Activated CD8-positive, alpha-beta T cell treated with anti-CD3 and anti-CD28 coated beads, Interleukin-2, amount 10 ng/mL, durations not matched to agents 7 days and 5 days (primary cell): ENCODE measurements at places on chromosomes 4 and X. TPM values are rescaled to one million over a fixed set of nuclear protein-coding genes. Genes with fewer than 3 reads are reported as not detected.
A peak's percentile ranks its signal among the peaks of the same experiment; 100 is the strongest.

GRCh38 chr4:73520821-73521220 is 39.3 kb downstream of the AFM start:
- DNase-seq: no peak
- no peak overlapping the region for H3K4me3 ChIP-seq
- H3K4me1 ChIP-seq: no peaks in the 10 kb centered on the region
- H3K27me3 ChIP-seq: no peaks in the 10 kb centered on the region

DNA sequence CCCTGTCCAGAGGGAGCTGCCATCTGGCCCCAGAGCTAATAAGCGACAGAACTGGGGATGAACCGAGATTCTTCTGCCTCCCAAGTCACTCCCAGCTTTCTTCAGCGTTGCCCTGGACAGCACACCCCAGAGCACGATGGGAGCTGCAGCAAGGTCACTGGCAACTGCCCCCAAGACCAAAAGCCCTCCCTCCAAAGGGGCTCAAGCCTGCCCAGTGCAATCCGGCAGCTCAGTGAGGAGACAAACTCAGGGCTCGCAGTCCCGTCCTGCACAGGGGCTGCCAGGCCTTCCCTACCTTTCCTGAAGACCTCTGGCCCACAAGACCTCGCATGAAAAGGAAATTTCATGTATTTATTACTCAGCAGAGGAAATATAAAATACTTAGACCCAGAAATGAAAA is 174.8 kb downstream of the BCOR start:
- H3K36me3 ChIP-seq: no peaks in the 10 kb centered on the region
- no peak for DNase-seq
- H3K4me1 ChIP-seq: no peaks in the 10 kb centered on the region
- H3K4me3 ChIP-seq: no peak overlapping the region
- H3K27me3 ChIP-seq: peaks cover 2% of the 10 kb centered on the region

DNA sequence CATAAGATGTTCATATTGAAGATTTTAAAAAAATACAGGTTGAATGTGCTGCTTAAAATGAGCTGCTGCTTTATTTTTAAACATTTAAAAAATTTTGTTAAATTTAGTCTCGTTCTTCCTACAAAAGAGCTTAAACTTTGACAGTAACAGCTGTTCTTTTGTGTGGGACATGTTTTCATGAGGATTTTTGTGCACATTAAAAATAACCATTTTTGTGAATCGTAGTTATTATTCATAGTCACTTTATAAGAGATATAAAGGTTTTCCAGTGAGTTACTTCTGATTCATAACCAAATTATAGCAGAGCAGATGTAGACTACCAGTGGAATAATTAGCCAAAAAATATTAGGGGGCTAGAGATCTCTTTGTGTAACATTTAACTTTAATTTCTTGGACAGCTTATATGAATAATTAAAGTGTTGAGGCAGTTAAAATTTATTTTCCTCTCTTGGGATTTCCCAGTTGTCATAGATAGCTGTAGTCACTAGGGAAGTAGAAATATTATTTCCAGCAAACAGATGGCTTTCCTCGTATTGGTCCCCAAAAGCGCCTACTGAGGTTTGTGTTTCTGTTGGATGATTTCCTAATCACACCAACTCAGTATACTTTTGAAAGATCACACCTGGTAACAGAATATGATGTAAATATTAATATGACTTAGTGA is 24.2 kb downstream of the RBPJ start:
- no peaks in the 10 kb centered on the region for H3K27me3 ChIP-seq
- H3K4me3 ChIP-seq: no peak overlapping the region
- no peak overlapping the region for H3K27ac ChIP-seq
- H3K36me3 ChIP-seq: peaks cover 2% of the 10 kb centered on the region
- peaks cover 23% of the 10 kb centered on the region for H3K4me1 ChIP-seq

The NUDT10 gene
- total RNA-seq: 0.99 TPM

- no peak overlapping the region for H3K27ac ChIP-seq
- H3K36me3 ChIP-seq: no peaks in the 10 kb centered on the region
- no peak overlapping the region for H3K4me3 ChIP-seq
- H3K27me3 ChIP-seq: peaks cover 3% of the 10 kb centered on the region
- DNase-seq: no peak
Measured at GRCh38 chrX:106780664-106781377, 21.7 kb upstream of the TBC1D8B start.

DNA sequence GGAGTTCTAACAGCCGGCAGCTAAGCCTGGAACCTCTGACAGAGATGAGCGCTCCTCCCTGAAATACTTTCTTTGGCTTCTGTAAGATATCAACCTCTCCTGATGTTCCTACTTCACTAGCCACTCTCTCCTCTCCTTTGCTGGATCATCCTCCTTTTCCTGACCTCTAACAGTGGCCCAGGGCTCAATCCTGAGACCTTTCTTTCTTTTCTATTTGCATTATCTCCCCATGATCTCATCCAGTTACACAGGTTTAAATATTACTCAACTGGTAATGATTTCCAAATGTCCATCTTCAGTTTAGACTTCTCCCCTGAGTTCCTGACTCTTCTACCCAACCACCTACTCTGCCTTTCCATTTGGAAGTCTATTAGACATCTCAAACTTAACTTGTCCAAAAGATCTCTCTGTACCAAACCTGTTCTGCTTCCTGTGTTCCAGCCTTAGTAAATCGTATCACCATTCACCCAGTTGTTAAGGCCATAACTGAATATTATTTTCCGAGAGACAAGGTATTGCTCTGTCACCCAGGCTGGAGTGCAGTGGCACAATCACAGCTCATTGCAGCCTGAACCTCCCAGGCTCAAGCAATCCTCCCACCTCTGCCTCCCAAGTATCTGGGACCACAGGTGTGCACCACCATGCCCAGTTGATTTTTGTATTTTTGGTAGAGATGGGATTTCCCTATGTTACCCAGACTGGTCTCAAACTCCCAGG is 41.1 kb downstream of the RFC1 start:
- peaks cover 51% of the 10 kb centered on the region for H3K36me3 ChIP-seq
- H3K4me3 ChIP-seq: no peak overlapping the region
- no peaks in the 10 kb centered on the region for H3K4me1 ChIP-seq

- peaks cover 30% of the 10 kb centered on the region for H3K4me1 ChIP-seq
- H3K27ac ChIP-seq: no peak overlapping the region
- H3K4me3 ChIP-seq: no peak overlapping the region
- no peak for DNase-seq
- H3K27me3 ChIP-seq: no peaks in the 10 kb centered on the region
- peaks cover 41% of the 10 kb centered on the region for H3K36me3 ChIP-seq
Measured at GRCh38 chr4:87046121-87046551, 111.3 kb downstream of the AFF1 start.

DNA sequence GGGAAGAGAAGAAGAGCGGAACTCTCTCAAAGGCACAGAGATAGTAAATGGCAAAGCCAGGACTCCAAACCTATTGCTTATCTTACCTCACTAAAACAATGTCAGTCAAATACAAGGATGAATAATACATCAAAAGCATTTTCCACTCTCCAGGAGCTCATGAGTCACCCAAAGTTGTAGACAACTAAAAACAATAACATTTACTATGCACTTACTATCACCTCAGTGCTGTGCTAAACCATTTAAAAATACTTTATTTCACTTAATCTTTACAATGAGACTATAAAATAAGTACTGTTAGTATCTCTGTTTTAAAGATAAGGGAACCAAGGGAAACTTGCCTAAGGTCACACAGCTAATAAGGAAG is 163.2 kb upstream of the SPANXC start:
- H3K36me3 ChIP-seq: no peaks in the 10 kb centered on the region
- H3K4me1 ChIP-seq: no peaks in the 10 kb centered on the region
- no peaks in the 10 kb centered on the region for H3K27me3 ChIP-seq
- no peak overlapping the region for H3K4me3 ChIP-seq

GRCh38 chr4:79049840-79050540 is 110.8 kb upstream of the PAQR3 start:
- H3K27ac ChIP-seq: no peak overlapping the region
- H3K27me3 ChIP-seq: no peaks in the 10 kb centered on the region
- no peaks in the 10 kb centered on the region for H3K36me3 ChIP-seq

The UGT2B15 gene
- total RNA-seq: not detected

DNA sequence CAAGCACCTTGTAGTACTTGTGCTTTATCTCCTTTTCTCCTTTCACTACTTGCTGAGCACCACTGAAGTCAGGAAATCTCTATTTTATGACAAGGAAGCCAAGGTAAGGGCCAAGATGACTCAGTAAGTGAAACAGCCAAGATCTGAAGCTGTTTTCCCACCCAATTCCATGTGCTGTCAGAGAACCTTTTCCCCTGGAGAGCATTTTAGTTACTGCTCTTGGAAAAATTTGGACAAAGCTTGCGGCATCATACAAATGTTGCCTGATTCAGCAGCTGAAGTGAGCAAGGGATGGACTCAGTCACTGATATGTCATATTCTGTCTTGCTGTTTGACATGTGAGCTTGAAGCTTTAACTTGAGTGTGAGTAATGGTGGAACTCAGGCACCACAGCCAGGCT is 391.4 kb downstream of the RAB28 start:
- no peak for DNase-seq
- H3K27me3 ChIP-seq: no peaks in the 10 kb centered on the region
- H3K4me1 ChIP-seq: no peaks in the 10 kb centered on the region
- H3K36me3 ChIP-seq: no peaks in the 10 kb centered on the region

DNA sequence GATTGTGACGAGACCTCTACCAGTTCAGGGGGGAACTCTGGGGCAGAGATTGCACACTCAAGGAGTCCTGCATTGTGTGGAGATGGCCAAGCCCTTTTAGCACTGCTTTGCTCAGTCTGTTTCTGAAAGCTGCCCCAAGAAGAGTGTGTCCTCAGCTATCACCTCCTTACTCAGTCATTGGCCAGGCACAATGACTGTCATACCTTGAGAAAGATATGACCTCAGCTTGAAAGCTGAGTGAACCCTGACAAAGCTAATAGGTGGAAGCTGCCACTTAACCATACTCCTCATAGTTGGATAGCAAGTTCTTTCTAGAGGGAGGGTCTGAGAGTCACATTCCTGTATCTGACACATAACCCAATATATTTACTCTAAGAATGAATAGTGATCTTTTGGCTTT is 37.8 kb upstream of the DIPK2B start:
- no peak overlapping the region for H3K27ac ChIP-seq
- H3K27me3 ChIP-seq: no peaks in the 10 kb centered on the region
- H3K36me3 ChIP-seq: no peaks in the 10 kb centered on the region
- no peak for DNase-seq

GRCh38 chrX:109856974-109857373 is 123.9 kb upstream of the ACSL4 start:
- H3K36me3 ChIP-seq: no peaks in the 10 kb centered on the region
- H3K4me3 ChIP-seq: no peak overlapping the region
- H3K4me1 ChIP-seq: peaks cover 8% of the 10 kb centered on the region
- peaks cover 4% of the 10 kb centered on the region for H3K27me3 ChIP-seq

DNA sequence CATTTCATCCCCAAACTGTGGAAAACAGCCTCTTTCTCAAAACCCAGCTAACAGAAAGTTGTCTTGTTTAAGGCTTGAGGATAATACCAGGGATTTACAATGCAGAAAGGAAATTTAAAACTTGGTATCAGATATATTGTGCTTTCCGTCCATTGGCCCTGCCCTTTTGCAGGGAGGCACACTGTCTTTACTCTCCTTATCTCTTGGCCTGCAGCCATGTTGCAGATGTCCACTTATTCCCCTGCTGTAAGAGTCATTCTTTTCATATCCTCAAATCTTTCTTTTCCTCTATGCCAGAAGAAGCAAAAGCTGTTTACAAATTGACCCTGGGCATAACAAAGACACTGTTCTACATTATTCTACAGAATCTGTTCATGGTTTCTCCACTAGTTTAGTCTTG is 75.6 kb upstream of the DYNLT3 start:
- DNase-seq: no peak
- no peak overlapping the region for H3K27ac ChIP-seq
- H3K27me3 ChIP-seq: no peaks in the 10 kb centered on the region
- no peak overlapping the region for H3K4me3 ChIP-seq
- H3K4me1 ChIP-seq: no peaks in the 10 kb centered on the region
- no peaks in the 10 kb centered on the region for H3K36me3 ChIP-seq

The KLF8 gene
- total RNA-seq: 2.8 TPM

The ASMT gene
- total RNA-seq: not detected

The GPAT3 gene
- 2.9 TPM for total RNA-seq

DNA sequence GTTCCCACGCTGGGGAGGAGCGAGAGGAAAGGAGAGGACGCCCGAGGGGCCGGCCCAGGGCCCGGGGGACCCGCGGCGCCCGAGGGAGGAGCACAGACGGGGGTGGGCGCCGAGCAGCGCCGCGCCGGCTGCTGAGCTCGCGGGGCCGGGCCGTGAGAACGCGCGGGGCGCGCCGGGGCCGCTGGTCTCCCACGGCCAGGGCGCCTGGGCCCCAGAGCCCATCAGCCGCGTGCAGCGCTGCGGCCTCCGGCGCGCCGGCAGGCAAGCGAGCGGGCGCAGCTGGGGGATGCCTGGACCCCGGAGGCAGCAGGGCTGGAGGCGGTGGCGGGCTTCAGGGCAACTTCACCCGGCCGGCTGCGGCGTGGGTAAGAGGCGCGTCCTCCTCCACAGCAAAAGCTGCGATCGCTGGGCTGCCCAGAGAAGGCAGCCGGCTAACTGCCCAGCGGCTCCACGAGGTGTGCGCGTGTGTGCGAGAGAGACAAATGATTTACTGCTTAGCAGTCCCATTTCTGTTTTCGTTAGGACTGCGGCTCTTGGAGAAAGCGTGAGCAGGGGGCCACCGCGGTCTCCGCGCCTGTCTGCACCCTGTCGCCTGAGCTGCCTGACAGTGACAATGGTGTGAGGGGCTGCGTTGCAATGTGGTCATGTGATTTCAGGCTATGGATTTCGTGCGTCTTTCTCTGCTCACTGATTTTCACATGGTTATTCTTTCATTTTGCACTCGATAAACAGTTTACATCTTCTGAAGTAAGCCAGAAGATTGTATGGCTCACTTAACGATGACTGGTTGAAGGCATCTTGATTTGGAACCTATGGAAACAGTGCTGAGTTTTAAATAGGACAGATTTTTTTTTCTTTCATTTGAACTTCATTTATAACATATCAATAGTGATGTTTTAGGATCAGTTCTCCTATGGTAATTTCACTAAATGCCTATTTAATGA is 1.2 kb downstream of the GUCY1A1 start:
- H3K36me3 ChIP-seq: no peaks in the 10 kb centered on the region
- H3K4me1 ChIP-seq: peaks cover 15% of the 10 kb centered on the region
- H3K27me3 ChIP-seq: peaks cover 54% of the 10 kb centered on the region
- peak; percentile 22 for DNase-seq

DNA sequence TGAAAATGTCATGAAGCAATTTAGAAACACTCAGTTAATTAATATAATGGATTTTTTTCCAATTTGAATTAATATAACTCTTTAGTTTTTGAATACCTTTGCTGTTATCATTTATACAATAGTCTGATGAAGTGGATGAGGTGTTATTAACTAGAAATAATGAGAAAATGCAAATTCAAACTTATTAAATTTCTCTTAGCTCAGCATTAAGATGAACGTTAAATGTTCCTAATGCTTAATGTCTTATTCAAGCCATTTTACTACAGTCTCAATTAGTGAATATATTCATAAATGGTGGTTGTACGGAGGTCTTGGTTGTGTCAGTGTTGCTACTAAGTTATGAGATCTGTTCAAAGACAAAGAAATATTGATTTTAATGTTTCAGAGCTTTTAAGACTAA is 186.3 kb downstream of the DTHD1 start:
- H3K36me3 ChIP-seq: no peaks in the 10 kb centered on the region

The CPLX1 gene
- 0.53 TPM for total RNA-seq
